ENCODE measurements at places on chromosomes 1 and 21.

- no peak for DNase-seq
These were observed 24.3 kb upstream of the PLCH2 start for GRCh38 chr1:2451741-2452140.

GRCh38 chr21:26698416-26698815 lies 125.3 kb upstream of the CYYR1 start:
- DNase-seq: no peak

DNA sequence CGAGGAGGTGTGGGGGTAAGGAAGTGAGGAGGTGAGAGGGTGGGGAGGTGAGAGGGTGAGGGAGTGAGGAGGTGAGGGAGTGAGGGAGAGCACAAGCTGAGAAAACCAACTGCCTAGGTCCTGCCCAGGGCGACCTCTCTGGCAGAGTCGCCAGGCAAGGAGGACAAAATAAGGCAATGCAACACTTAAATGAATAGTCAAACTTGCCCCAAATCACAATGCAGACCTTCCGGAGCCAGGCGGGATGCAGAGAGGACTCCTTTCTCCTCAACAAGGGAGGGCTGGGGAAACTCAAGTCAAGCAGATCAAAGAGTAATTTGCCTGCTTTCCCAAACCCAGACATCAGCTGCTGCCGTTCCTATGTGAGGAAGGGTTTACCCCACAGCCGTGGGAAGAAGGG lies 86.0 kb downstream of the CCDC185 start:
- DNase-seq: no peak

DNA sequence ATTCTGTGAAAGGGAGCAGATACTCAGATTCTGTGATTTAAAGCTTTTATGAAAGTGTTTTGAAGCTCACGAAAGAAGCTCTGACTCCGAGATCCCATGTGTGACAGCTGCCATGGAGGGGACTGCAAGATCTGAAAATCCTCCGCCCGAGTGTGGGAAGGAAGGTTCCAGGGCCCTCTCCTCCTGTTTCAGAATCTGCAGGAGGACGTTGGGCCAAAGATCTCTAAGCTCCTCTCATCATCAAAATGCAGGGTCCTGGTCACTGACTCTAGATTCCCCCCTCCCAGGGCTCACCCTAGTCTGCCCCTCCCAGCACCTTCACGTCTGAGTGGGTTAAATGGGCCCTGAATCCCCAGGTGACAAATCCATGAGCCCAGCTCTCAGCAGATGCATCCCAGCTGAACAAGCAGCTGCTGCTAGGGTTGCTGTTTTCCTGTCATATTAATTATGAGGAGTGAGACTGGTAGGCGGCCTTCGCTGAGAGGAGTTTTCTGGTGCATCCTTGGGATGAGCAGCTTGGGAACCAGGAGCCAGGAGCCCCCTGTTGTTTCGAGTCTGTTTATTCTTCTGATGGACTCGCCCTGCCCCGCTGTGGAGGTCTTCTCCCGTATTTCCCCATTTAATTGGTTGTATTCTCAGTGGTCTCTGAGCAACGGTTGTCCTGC lies 402.0 kb downstream of the MATN1 start:
- DNase-seq: no peak

DNA sequence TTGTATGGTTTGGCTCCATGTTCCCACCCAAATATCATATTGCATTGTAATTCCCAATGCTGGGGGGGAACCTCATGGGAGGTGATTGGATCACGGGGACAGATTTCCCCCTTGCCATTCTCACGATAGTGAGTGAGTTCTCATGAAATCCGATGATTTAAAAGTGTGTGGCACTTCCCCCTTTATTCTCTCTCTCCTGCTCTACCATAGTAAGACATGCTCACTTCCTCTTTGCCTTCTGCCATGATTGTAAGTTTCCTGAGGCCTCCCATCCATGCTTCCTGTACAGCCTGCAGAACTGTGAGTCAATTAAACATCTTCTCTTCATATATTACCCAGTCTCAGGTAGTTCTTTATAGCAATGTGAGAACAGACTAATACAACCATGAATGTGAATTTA lies 211.6 kb upstream of the NR5A2 start:
- DNase-seq: no peak

GRCh38 chr21:37861561-37861960 lies 54.7 kb downstream of the KCNJ6 start:
- no peak for DNase-seq

Measured in frontal cortex (tissue), 4 donors.